ENCODE measurements at places on chromosomes 11 and 22.

GRCh38 chr11:62677156-62677555 lies 1.7 kb downstream of the UBXN1 start:
- no peak for DNase-seq

DNA sequence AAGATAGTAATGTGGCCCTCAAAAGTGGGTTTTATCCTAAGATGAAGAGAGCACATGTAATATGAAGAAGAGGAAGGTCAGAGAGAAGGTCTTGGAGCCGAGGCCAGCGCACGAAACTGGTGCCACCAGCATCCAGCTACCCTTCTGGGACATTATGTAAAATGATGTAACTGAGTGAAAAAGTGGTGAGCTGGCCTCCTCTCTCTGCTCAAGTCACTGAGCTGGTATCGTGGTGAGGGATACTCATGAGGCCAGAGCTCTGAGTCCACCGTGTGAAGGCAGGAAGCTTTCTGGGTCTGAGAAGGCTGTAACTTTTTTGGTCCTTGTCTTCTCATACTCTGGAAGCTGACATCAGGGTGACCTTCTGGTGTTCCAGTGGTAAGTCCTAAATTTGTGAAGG lies 25.1 kb downstream of the RNF185 start:
- no peak for DNase-seq

GRCh38 chr11:75073459-75074190 lies 23.1 kb downstream of the OR2AT4 start:
- DNase-seq: no peak

GRCh38 chr22:37203354-37204044 lies 8.8 kb downstream of the SSTR3 start:
- no peak for DNase-seq

GRCh38 chr22:35352214-35353111 lies 28.4 kb upstream of the HMOX1 start:
- no peak for DNase-seq

GRCh38 chr11:71182791-71183677 lies 69.3 kb downstream of the SHANK2 start:
- DNase-seq: peak; percentile 62

GRCh38 chr11:115676768-115677167 lies 172.6 kb upstream of the CADM1 start:
- DNase-seq: no peak

DNA sequence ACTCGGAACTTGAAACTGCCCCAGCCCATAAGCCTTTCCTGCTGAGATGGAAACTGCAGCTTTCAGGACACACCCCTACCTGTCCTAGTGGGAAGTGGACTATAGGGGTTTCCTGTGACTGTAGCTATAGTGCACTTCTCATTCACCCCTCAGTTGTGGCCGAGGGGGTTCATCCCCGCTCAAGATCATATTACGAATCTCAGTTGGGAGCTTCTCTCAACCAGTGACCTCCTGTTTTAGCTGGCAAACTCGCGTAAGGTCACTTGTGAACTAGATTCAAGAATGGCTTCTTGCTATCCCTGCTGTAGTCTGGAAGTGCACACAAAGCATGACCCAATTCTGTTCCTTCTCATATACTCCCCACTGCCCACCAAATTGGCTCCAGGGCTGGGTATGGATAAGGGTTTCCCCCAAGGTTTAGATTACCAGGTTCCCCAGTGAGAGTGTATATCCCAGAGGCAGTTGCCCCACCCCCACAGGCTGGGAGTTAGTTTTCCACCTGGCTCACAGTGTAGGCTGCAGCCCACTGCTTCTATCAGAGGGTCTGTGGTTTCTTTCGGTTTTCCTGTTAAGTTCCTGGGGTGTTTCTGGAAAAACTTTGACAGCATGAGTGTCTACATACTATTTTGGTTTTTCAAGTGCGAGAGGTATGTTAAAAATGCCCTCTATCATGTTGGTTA lies 812.9 kb downstream of the JRKL start:
- DNase-seq: no peak

DNA sequence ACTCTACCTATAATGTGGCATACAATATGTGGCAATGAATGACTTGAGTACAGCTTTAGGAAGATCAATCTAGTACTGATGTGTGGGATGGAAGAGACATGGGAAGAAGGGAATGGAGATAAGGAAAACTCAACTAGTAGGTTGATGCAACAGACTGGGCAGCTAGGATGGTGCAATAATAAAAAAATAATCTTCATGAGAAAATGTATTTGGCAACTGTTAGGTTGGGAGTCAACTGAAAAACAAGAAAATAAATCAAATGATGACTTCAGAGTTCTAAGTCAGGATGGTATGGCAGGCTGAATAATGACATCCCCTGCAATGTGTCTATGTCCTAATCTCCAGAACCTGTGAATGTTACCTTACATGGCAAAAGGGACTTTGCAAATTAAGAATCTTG lies 236.8 kb upstream of the PITPNB start:
- DNase-seq: no peak

- peak; percentile 94 for DNase-seq
Measured at GRCh38 chr11:8229299-8230177, 34.1 kb downstream of the LMO1 start.

- peak; percentile 60 for DNase-seq
Measured at GRCh38 chr11:35292279-35292678, 127.1 kb downstream of the SLC1A2 start.

DNA sequence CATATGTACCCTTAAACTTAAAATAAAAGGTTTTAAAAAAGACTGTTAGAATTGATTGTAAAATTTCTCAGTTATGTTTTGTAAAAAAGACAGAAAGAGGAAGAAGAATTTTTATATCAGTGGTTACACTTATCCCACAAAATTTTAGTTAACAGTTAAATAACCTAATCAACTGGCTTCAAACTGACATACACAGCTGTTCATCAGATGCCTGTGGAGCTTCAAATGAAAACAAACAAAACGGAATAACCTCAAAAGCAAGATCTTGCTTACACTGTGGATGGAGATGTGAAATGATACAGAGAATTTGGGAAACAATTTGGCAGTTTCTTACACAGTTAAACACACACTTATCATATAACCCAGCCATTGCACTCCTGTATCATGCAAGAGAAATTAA lies 521.0 kb downstream of the ETS1 start:
- no peak for DNase-seq

- DNase-seq: no peak
Measured at GRCh38 chr11:46485856-46486443, 94.4 kb upstream of the CHRM4 start.

DNA sequence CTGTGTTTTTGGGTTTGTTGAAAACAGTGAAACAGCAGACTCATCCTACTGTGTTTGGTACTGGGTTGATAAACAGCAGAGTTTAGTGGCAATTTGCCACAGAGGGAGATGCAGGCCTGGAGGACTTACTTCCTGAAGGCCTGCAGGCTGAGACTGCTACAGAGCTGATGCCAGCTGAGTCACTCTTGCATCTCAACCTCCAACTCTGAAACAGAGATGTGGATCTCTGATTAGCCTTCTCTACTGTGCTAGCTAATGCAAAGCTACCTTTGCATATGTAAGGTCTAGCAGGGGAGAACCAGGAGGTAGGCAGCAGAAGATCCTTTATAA lies 14.3 kb downstream of the ATP5MG start:
- no peak for DNase-seq

- DNase-seq: no peak
Measured at GRCh38 chr22:30649430-30650007, 13.9 kb downstream of the SLC35E4 start.

GRCh38 chr11:131993246-131993645 lies 622.8 kb downstream of the NTM start:
- no peak for DNase-seq

DNA sequence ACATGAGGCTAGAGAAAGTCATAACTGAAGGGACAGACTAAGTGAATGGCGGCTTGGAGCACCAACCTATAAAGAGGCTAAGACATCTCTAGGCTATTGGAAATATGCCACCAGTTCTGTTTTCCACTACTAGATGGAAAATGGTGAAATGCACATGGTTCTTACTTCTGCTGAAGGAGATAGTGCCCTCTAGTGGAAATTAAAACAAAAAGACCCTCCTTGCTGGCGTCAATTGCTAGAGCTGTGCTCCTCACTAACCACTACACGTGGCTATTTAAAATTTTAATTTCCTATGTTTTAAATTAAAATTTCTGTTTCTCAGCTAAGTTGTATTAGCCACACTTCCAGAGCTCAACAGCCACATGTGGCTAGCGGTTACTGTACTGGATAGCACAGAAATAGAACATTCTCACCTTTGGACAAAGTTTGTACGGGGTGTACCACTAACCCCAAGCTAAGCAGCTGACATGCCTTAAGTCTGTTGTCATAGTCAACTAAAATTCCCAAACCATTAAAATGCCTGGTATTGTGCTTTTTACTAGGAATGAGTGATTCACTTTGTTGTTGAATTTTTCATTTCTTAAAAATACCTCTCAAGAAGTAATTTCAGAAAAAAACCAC lies 34.1 kb upstream of the CALCA start:
- DNase-seq: peak; percentile 73

- DNase-seq: no peak
Measured at GRCh38 chr11:104028476-104029263, 7.8 kb upstream of the DDI1 start.

DNA sequence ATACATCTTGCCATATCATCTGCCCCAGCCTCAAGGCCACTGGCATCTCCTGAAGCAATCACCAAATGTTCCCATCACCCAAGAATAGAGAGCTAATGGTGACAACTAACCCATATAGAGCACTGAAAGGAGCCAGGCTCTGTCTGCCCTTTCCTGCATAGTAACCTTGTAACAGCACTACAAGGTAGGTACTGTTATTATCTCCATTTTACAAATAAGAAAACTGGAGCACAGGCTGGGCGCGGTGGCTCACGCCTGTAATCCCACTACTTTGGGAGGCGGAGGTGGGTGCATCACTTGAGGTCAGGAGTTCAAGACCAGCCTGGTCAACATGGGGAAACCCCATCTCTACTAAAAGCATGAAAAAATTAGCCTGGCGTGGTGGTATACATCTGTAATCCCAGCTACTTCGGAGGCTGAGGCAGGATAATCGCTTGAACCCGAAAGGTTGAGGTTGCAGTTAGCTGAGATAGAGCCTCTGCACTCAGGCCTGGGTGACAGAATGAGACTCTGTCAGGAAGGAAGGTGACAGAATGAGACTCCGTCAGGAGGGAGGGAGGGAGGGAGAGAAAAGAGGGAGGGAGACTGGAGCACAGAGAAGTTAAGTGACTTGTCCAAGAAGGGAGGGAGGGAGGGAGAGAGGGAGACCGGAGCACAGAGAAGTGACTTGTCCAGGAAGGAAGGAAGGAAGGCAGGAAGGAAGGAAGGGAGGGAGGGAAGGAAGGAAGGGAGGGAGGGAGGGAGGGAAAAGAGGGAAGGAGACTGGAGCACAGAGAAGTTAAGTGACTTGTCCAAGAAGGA lies 2.2 kb downstream of the SLC35F2 start:
- no peak for DNase-seq

- no peak for DNase-seq
Measured at GRCh38 chr22:30290342-30291057, 1.2 kb upstream of the CASTOR1 start.

GRCh38 chr11:66548774-66549630 lies 2.3 kb downstream of the ACTN3 start:
- no peak for DNase-seq

GRCh38 chr22:20867179-20868024 lies 8.6 kb downstream of the SNAP29 start:
- DNase-seq: no peak

GRCh38 chr22:24994070-24994763 lies 41.7 kb downstream of the KIAA1671 start:
- no peak for DNase-seq

DNA sequence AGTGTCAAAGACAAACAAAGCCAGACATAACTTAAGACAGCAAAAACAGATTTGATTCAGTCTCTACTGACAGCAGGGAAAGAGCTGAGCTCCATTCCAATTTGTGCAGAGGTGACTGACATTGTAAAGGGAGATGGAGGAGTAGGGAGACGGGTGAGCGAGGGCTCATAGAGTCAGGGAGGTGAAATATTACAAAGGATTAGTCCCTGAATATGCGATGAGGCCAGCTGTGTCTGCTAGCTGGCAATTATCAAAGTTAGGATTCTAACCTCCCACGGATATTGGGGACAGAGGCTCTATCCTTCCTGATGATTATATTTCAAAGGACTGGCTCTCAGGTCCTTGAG lies 8.3 kb downstream of the PLAAT2 start:
- no peak for DNase-seq

DNA sequence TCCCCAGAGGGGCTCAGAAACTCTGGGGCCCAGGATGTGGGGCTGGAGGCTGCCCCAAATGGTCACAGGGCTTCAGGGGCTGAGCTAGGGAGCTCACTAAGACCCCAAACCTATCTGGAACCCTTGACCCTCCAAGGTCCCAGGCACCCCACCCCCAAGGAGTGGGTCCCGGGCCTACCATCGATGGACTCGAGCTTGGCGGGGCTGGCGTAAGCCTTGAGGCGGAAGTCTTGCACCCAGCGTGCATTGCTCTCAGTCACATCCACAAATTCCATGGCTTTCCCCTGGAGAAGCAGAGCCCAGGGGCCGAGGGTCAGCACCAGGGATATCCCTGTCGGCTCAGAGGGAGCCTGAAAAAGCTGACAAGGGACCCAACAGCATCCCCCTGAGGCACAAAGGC lies 3.5 kb downstream of the GATD1 start:
- DNase-seq: no peak

DNA sequence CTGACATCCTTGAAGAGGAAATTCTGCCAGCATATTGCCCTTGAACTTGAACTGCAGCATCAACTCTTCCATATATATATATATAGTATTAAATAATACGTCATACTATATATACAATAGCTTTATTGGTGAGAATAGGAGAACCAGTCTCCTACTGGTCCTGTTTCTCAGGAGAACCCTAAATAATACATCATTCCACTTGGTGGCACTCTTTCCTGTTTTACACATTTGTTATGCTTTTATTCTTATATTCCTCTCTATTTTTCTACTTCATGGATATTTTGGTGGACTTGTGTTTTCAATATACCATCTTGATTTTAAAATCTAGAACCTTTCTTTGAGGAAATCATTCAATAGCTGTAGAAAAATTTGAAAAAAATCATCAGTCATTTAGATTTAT lies 193.3 kb downstream of the TRPC6 start:
- DNase-seq: no peak

GRCh38 chr11:16792426-16792825 lies 54.0 kb downstream of the C11orf58 start:
- no peak for DNase-seq

- no peak for DNase-seq
Measured at GRCh38 chr11:72191961-72192381, at the start of gene FOLR1. Gene FOLR1, plus strand, starts transcription at chr11:72192140. Its CDS starts 34 bp downstream, at chr11:72192174.

GRCh38 chr11:120208777-120209176 lies 2.1 kb upstream of the OAF start:
- DNase-seq: no peak

GRCh38 chr11:126595560-126595959 lies 240.1 kb downstream of the ST3GAL4 start:
- DNase-seq: no peak

GRCh38 chr22:40975366-40975765 lies 24.2 kb downstream of the RBX1 start:
- DNase-seq: no peak

- DNase-seq: no peak
Measured at GRCh38 chr11:117152066-117152465, 8.0 kb downstream of the PAFAH1B2 start.

DNA sequence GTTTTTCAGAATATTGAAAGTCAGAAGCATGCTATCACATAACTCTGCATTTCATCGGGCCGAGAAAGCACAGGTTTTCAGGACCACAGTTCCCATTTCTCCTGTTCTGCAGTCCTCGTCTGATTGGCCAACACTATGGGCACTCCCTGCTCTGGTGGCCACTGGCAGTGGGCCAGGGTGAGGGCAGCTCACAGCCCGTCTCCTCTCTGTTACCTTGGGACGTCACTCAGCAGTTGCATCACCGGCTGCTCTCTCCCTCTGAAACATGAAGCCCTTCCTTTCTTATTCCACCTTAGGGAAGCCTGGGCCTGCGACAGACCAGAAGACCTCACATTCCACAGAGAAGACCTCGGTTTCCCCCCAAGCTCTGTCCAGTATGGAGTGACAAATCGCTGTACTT lies 11.4 kb upstream of the MICAL3 start:
- DNase-seq: no peak
